ENCODE measurements at places on chromosomes 4 and X.

- no peak for DNase-seq
These were observed 82.0 kb downstream of the MANBA start for GRCh38 chr4:102678695-102679335.

DNA sequence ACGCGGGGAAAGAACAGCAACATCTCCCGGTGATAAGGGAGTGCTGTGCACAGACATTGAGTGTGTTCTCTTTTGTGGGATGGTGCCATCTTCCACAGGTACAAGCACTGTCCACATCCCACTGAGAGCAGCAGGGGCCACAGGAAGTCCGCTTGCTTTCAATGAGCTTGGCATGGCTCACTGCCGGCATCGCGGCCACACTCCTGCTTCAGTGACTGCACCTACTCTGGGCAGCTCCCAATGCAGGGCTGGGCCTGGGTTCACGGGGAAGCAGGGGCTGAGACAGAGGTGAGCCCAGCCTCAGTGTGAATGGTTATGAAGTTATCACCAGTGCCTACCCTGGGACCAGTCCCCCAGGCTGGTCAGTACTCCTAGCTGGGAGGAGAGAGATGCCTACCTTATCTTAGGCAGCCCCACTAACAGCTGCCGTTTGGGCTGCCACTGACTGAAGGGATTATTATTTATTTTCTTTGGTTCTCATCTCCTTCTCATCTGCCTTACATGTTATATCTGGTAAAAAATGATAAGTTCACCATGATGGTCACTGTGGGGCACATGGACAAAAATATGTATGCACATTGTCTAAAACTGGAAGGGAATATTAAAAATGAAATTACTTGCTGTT, 99.2 kb downstream of the MGST2 start:
- DNase-seq, result no peak

- no peak for DNase-seq
These were observed 2028.3 kb downstream of the PCDH7 start for GRCh38 chr4:32748498-32748897.

DNA sequence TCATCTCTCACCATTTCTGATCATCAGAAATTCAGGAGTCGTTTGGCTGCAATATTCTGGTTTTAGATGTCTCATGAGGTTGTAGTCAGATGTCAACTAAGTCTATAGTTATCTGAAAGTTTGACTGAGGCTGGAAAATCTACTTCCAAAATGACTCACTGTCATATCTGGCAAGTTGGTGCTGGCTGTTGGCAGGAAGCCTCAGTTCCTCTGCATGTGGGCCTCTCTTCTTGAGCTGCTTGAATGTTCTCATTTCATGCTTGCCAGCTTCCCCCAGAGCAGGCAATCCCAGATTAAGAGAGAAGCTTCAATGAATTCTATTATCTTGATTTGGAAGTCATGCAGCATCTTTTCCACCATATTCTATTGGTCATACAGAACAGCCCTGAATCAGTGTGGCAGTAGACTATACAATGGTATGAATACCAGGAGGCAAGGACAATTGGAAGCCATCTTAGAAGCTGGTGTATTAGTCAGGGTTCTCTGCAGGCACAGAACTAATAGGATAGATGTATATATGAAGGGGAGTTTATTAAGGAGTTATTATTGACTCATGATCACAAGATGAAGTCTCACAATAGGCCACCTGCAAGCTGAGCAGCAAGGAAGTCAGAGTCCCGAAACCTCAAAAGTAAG, 46.8 kb upstream of the ELF2 start:
- no peak for DNase-seq

GRCh38 chr4:102612824-102613366, 111.7 kb downstream of the NFKB1 start:
- DNase-seq, result no peak

All from right hindlimb (tissue), 1 donor.